Colonic mucosa (tissue), 4 donors: ENCODE measurements at places on chromosomes 1 and 21. TPM values are rescaled to one million over a fixed set of nuclear protein-coding genes. Genes with fewer than 3 reads are reported as not detected.

Gene SPRR1B
- not detected for total RNA-seq

Gene TSPEAR
- not detected for total RNA-seq

Gene FMOD
- 49.3 TPM for total RNA-seq

Gene FMN2
- total RNA-seq, result 0.62 TPM

Gene OVAAL
- total RNA-seq, result not detected

Gene B3GALT5
- 114 TPM for total RNA-seq

Gene LPAR3
- 2.3 TPM for total RNA-seq

Gene RHD
- total RNA-seq, result 0.10 TPM

Gene SPRR2B
- not detected for total RNA-seq

Gene CSMD2
- total RNA-seq, result 0.05 TPM

Gene S100A7
- total RNA-seq, result not detected

Gene CACHD1
- total RNA-seq, result 1.5 TPM

Gene PRKCZ
- 72.2 TPM for total RNA-seq

Gene HCN3
- 12.8 TPM for total RNA-seq

Gene KRTAP12-1
- not detected for total RNA-seq

Gene CATSPERE
- total RNA-seq, result 0.22 TPM

Gene TENT5C
- total RNA-seq, result 58.5 TPM

Gene CFHR1
- total RNA-seq, result 0.32 TPM

Gene CLEC20A
- not detected for total RNA-seq

Gene FNDC10
- total RNA-seq, result 4.2 TPM

Gene CLCA1
- 938 TPM for total RNA-seq

Gene SPRR1A
- not detected for total RNA-seq

Gene TGFB2
- total RNA-seq, result 0.27 TPM
